ENCODE measurements at places on chromosomes 4 and X. TPM values are rescaled to one million over a fixed set of nuclear protein-coding genes. Genes with fewer than 3 reads are reported as not detected.

The NAAA gene
- total RNA-seq: 37.8 TPM

The AKAP14 gene
- not detected for total RNA-seq

The USP46 gene
- 11.7 TPM for total RNA-seq

The PDGFC gene
- total RNA-seq: 0.90 TPM

The NUDT10 gene
- total RNA-seq: not detected

The FRYL gene
- total RNA-seq: 181 TPM

The ADH1A gene
- total RNA-seq: not detected

The HSD17B13 gene
- 0.95 TPM for total RNA-seq

The CTAG1A gene
- total RNA-seq: not detected

The CAPN6 gene
- total RNA-seq: not detected

The AFAP1 gene
- 12.5 TPM for total RNA-seq

The SPINK2 gene
- 2.0 TPM for total RNA-seq

The MAD2L1 gene
- total RNA-seq: 4.1 TPM

The CD38 gene
- total RNA-seq: 98.8 TPM

The LNX1 gene
- total RNA-seq: not detected

The NDST4 gene
- not detected for total RNA-seq

The HDX gene
- 4.5 TPM for total RNA-seq

The ZNF711 gene
- total RNA-seq: 1.7 TPM

The GABRG1 gene
- not detected for total RNA-seq

The F8A3 gene
- 33.8 TPM for total RNA-seq

The COL4A6 gene
- not detected for total RNA-seq

The HUWE1 gene
- total RNA-seq: 218 TPM

The IGSF1 gene
- not detected for total RNA-seq

The KLHL4 gene
- not detected for total RNA-seq

The TRO gene
- total RNA-seq: 4.2 TPM

The SASH3 gene
- total RNA-seq: 392 TPM

The COMMD8 gene
- 13.1 TPM for total RNA-seq

The SPANXC gene
- total RNA-seq: not detected

The GUCY1B1 gene
- 4.0 TPM for total RNA-seq

The PHF8 gene
- 74.1 TPM for total RNA-seq

The MAGEE2 gene
- not detected for total RNA-seq

The ITIH6 gene
- total RNA-seq: not detected

The PROM1 gene
- not detected for total RNA-seq

The ARHGAP24 gene
- total RNA-seq: 3.6 TPM

The GLOD5 gene
- total RNA-seq: not detected

The ADRA2C gene
- total RNA-seq: not detected
